ENCODE measurements at places on chromosomes 3 and 15.

DNA sequence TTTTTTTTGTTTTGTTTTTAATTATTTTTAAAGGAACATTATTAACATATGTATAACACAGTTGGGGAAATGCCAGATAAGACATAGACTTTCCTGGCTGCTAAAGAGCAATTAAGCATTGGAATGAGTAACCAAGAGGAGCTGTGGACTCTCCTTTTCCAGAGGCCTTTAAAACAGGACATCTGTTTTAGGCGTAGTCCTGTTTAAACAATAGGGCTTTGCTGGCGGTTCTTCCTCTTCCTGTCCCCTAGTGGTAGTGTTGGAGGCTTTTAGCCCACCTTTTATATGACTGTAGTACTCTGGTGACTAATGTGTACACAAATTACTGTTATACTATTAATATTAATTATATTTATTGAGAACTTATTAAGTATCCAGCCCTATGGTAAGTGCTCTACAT is 81.9 kb downstream of the PPARG start:
- DNase-seq, result no peak

- DNase-seq, result no peak
Measured at GRCh38 chr3:117728226-117728625, 1018.6 kb downstream of the TUSC7 start.

DNA sequence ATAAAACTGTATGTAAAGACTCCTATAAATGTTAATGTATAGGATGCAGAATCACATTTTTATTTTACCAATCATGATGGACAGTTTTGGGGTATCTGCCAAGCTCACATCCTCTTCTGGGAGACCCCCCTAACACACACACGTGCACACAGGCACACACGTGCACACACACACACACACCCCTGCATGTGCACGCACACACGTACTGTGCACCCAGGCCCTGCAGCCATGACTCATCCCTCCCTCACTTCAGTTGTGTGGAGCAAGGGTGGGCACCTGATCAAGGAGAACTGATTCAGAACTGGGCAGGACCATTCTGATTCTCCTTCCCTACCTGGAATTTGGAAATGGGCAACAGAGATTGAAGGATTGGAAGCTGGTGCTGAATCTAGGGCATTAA is 16.0 kb upstream of the MINDY4B start:
- DNase-seq, result no peak

GRCh38 chr3:115212615-115213014 is 65.5 kb upstream of the ZBTB20 start:
- no peak for DNase-seq

GRCh38 chr15:75104804-75105557 is 81.6 kb downstream of the PPCDC start:
- no peak for DNase-seq

- DNase-seq, result no peak
Measured at GRCh38 chr15:82958638-82959037, 6.1 kb upstream of the HOMER2 start.

DNA sequence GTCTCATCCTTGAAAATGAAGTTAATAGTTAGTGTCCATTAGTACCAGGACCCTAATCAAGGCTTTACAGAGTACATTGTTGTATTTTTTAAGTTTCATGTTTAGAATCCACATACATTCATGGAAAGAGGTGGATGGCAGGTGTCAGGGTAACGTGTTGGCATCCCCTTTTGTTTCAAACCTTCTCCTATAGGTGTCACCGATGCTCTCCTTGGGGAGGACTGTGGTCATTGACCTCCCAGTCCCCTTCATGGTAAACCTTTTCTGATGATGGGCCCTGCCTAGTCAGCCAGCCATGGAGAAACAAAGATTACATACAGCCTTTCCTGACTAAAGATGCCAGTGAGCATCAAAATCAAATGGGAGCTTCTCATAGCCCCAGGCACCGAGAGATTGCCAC is 574.8 kb downstream of the AGBL1 start:
- DNase-seq, result no peak

DNA sequence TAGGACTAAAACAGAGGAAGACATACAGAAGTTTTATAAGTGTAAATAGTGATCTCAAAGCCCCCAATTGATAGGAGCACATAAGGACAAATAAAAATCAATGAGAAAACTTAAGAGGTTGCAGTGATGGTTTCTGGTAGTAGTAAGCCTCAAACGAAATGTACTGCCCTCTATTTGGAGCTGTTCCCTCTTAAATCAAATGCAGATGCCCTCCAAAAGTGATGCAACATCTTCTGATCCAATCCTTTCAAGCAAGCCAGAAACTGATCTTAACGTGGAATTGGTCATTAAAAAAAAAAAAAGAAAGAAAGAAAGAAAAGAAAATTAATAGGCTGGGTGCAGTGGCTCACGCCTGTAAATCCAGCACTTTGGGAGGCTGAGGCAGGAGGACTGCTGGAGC is 259.3 kb downstream of the ZBTB20 start:
- DNase-seq, result no peak

- DNase-seq, result no peak
Measured at GRCh38 chr3:141152801-141153678, 78.6 kb upstream of the PXYLP1 start.

- DNase-seq, result no peak
Measured at GRCh38 chr3:4270720-4271119, 32.4 kb upstream of the SETMAR start.

DNA sequence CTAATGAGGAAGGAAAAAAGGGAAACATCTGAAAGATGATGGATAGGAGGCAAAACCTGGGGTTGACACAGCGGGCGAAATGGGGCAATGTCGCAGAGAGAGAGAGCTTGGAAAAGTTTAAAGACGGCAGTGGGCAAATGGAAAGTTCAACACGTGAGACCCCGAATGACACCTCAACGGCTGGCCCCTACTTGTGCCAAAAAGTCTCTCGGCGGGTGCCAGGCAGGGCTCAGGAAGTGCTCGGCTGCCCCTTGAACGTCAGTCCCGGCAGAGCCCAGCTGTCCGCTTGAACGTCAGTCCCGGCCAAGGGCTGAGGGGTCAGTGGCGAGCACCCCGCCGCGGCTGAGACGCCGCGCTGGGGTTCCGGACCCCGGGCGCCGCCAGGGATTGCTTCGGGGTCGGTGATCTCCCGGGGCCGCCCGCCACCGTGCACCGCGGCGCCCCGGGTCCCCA is 658 bp downstream of the EOGT start:
- DNase-seq, result peak; percentile 72

- no peak for DNase-seq
Measured at GRCh38 chr15:52128568-52128967, 16.0 kb upstream of the BCL2L10 start.

DNA sequence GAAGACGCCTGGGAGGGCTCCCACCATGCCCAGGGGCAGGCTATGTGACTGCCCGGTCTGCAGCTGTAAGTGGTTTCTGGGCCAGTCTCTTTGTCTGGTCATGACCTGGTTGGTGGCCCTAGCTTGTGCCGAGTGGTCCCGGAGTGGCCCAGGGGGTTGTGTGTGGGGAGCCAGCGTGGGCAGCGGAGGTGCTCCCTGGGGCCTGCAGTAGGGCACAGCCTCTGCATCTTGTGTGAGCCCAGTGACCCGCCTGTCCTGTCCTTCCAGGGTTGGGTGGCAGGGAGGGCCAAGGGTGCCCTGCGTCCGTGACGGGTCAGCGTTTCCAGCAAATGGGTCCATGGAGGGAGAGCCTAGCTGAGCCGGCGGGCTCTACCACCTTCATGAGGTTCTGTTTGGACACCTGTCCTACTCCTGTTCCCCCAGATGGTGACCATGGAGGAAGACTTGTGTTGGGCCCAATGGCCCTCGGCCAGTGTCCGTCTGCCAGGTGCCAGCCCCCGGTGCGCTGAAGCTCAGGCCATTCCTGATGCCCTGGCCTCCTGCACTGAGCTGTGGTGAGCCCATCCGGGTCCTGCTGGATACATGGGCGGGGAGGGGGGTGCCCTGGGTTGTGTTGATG is 215.4 kb downstream of the SNRPN start:
- DNase-seq, result no peak

DNA sequence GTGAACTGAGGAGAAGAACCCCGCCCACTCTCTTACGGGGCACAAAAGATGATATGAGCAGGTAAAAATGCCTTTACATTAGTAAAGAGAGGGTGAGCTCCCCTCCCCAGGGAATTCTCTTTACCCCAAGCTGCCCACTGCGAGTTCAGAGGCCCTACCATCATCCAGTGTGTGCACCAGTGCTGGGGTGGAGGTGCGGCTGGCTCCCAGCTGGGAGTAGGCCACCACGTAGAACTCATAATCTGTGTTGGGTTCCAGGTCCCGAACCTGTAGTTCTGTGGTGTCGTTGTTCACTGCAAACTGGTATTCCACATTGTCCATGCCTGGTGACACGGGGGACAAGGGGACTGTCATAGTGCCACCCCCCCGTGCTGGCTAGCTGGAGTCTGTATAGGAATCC is 17.1 kb upstream of the IGDCC3 start:
- no peak for DNase-seq

- DNase-seq, result no peak
Measured at GRCh38 chr15:48031466-48031865, 89.3 kb upstream of the SLC24A5 start.

DNA sequence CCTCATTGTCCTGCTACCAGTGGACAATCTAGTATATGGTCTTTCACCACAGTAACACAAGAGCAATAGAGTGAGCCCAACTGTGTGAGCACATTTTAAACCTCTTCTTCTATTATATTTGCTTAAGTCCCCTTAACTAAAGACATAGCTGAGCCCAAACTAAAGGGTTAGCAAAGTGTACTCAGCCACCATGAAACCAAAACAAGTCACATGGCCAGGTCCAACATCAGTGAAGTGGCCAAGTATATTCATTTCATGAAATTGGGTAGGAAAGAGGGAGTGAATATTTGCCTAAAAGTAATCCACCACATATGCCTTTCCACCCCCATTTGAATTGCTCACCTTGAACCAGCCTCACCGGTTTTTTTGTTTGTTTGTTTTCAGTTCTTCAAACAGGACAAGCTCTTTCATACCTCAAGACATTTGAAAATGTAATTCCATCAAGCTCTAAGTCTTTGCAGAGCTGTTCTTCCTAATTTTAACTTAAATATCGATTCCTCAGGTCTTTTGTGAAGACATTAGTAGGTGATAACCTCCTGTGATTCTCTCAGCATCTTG is 327.0 kb upstream of the SEMA6D start:
- no peak for DNase-seq

DNA sequence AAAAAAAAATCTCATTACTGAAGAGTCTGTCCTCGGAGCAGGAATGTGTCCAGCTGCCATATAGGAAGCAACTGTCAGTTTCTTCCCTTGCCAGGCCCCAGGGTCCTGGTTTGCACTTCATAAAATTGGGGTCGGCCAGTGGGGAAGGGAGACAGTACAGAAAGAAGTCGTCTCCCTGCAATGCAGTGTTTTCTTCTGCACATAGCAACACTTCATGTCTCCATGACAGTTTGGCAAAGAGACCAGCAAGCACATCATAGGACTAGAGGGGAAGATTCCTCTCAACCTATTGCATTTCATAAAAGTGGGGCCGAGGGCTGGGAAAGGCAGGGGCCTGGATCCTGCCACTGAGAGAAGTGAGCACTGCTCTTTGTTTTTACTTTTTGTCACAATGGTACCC is 138.2 kb upstream of the HACD2 start:
- DNase-seq, result no peak

DNA sequence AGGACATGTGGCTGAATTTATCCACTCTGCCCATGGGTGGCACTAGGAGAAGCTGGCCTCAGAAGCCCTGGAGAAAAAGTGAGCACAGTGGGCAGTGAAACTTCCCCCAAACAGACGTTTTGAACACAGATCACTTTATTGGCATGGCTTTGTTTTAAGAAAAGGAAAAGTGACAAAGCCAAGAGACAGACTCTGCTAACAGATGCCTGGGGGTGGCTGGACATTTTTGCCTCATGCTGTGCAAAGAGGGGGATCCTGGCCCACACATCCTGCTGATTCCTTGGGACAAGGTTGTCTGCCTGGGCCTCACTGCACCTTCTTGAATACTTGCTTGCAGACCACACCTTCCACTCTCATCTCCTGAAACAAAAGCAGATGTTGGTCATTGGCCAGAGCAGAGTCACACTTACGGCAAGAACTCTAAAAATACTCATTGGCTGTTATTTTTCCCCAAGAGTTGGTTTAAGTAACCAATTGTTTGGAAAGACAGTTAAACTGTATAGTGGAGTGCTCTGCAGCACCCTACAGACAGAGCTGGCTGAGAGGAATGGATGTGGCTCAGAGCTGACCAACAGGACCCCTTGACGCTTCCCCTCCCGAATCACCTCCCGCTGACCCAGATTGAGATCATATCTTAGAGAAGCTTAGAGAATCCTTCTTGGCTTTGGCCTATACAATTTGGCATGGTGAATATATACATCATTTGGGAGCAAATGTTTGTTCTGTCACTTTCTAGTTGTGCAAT is 22.0 kb downstream of the RBP1 start:
- DNase-seq, result no peak

- no peak for DNase-seq
Measured at GRCh38 chr3:184174284-184174645, 390 bp upstream of the AP2M1 start.

GRCh38 chr3:69180869-69181591 is 58.6 kb upstream of the LMOD3 start:
- DNase-seq, result no peak

DNA sequence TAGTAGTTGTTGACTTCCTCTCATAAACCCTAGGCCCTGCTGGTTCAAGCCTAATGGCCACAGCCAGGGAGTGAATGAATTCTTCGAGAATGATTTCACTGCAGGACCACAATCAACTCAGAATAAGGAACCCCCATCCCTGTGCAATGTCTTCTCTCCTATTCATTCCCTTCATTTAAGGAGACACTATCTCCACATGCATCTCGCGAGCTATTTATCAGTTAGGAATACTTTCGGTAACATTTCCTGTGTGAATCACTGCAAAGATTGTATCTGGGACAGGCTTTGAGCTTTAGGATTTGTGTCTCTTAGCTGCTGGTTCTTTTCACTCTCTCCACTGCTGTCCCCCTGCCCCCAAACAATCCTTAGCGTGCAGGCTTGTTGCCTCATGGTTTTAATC is 94.4 kb downstream of the MYLK start:
- no peak for DNase-seq

GRCh38 chr3:85007195-85008094 is 48.7 kb downstream of the CADM2 start:
- no peak for DNase-seq

DNA sequence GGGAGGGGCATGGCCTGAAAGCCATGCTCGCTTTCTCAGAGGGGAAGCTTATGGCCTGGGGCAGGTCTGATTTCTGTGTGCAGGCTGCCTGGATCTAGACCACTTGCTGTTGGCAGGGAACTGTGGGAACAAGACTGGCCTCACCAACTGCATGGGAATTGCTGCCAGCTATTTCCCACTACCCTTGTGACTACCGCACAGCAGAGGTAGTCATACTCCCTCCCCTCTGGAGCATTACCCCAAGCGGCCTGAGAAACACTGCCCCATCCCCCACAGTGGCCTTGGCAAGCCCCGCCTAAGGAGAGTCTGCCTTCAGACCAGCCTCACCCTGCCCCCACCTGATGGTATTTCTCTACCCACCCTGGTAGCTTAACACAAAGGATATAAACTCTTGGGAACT is 199.4 kb upstream of the CADM2 start:
- no peak for DNase-seq

- no peak for DNase-seq
Measured at GRCh38 chr3:158789592-158789991, 12.3 kb upstream of the MFSD1 start.

- no peak for DNase-seq
Measured at GRCh38 chr15:100508641-100509300, 20.0 kb downstream of the CERS3 start.

- DNase-seq, result no peak
Measured at GRCh38 chr3:196418601-196419000, 13.6 kb downstream of the UBXN7 start.

All from mucosa of descending colon (tissue), 3 donors.